ENCODE measurements at places on chromosomes 13 and 19. TPM values are rescaled to one million over a fixed set of nuclear protein-coding genes. Genes with fewer than 3 reads are reported as not detected.

DNA sequence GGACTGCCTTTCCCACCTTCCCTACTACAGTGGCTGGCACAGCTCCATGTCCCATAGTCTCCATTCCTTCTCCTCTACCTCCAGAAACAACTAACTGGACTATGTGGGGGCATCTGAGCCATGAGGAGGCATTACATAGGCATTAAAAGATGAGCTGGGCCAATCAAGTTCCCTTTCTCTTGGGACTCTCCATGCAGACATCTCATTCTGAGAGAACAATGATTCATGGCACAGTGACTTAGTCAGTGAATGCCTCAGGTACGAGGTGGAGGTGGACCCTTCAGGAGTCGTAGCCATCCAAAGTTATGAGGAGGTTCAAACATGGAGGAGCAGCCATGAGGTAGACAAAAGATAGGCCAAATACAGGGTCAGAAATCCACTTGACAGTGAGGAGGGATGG lies 70.0 kb downstream of the GPC6 start:
- no peaks in the 10 kb centered on the region for H3K27me3 ChIP-seq
- no peak overlapping the region for H3K27ac ChIP-seq
- DNase-seq: no peak
- H3K4me3 ChIP-seq: no peak overlapping the region
- peaks cover 32% of the 10 kb centered on the region for H3K4me1 ChIP-seq
- peaks cover 5% of the 10 kb centered on the region for H3K36me3 ChIP-seq

Gene MAU2
- total RNA-seq: 47.8 TPM

GRCh38 chr13:110690516-110690915 lies 15.4 kb downstream of the CARS2 start:
- no peaks in the 10 kb centered on the region for H3K27me3 ChIP-seq
- no peak overlapping the region for H3K27ac ChIP-seq
- peaks cover 15% of the 10 kb centered on the region for H3K36me3 ChIP-seq
- no peak overlapping the region for H3K4me3 ChIP-seq

Gene ATP4A
- total RNA-seq: 0.59 TPM

Gene ZNF77
- total RNA-seq: 5.6 TPM

DNA sequence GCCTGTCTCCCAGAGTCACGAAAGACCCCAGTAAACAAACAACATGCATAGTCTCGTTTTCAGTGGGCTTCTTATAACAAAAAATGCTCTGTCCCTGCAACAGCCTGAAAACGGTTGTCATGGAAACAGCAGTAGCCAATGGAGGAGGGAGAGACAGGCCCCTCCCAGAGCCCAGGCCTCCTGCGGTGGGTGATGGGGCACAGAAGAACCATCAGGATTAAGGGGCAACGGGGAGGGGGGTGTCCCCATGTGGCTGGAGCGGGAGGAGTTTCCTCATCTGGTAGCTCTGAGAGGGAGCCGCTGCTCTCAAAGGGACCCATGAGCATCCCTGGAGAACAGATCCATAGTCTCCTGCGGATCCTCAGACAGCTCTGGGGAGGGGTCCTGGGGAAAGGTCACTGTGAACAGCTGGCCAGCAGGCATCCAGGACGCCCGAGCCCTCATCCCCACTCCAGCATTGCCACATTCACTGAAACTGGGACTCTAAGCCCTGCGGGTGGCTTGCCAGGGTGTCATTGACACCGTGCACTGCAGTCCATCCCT lies 37.5 kb upstream of the PNMA8B start:
- no peak overlapping the region for H3K4me3 ChIP-seq
- H3K27me3 ChIP-seq: peaks cover 3% of the 10 kb centered on the region
- H3K27ac ChIP-seq: no peak overlapping the region
- DNase-seq: peak; percentile 45

- H3K27me3 ChIP-seq: no peaks in the 10 kb centered on the region
- H3K36me3 ChIP-seq: peaks cover 17% of the 10 kb centered on the region
- no peak for DNase-seq
- H3K4me3 ChIP-seq: no peak overlapping the region
- H3K4me1 ChIP-seq: peaks cover 19% of the 10 kb centered on the region
- peak overlapping the region; percentile 53 for H3K27ac ChIP-seq
Measured at GRCh38 chr19:10975374-10976130, 14.7 kb downstream of the SMARCA4 start.

- H3K36me3 ChIP-seq: peaks cover 64% of the 10 kb centered on the region
- no peak overlapping the region for H3K4me3 ChIP-seq
- peaks cover 11% of the 10 kb centered on the region for H3K4me1 ChIP-seq
- DNase-seq: no peak
Measured at GRCh38 chr19:55666343-55667005, 8.6 kb upstream of the EPN1 start.

Gene HIPK4
- 0.31 TPM for total RNA-seq
